CD4-positive, alpha-beta T cell treated with Interleukin-12 subunit alpha and Interleukin-12 subunit beta, for 1 hour (primary cell): ENCODE measurements at places on chromosomes 4 and X.

DNA sequence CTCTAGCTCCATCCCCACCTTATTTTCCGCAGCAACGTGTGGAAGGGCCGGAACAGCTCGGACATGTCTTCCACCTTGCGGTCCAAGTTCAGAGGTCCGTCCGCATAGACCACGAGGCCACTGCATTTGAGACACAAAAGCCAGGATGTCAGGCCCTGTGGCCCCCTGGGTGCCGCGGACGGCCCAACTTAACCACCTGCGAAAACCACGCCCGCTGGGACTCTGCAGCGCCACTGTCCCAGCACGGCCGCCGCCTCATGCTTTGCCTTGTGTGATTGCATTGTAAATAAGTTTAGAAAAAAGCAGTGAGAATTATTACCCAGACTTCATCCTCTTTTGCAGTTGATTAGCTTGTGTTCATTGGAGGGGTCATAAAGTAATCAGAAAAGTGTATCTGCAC is 58.2 kb upstream of the MXD4 start:
- peak; percentile 16 for DNase-seq

GRCh38 chrX:100931925-100932285 is 3.2 kb upstream of the XKRX start:
- DNase-seq = no peak

- no peak for DNase-seq
These were observed 71.7 kb downstream of the CFAP299 start for GRCh38 chr4:80407246-80407645.

- no peak for DNase-seq
These were observed 35.4 kb downstream of the SNX25 start for GRCh38 chr4:185244763-185245162.

DNA sequence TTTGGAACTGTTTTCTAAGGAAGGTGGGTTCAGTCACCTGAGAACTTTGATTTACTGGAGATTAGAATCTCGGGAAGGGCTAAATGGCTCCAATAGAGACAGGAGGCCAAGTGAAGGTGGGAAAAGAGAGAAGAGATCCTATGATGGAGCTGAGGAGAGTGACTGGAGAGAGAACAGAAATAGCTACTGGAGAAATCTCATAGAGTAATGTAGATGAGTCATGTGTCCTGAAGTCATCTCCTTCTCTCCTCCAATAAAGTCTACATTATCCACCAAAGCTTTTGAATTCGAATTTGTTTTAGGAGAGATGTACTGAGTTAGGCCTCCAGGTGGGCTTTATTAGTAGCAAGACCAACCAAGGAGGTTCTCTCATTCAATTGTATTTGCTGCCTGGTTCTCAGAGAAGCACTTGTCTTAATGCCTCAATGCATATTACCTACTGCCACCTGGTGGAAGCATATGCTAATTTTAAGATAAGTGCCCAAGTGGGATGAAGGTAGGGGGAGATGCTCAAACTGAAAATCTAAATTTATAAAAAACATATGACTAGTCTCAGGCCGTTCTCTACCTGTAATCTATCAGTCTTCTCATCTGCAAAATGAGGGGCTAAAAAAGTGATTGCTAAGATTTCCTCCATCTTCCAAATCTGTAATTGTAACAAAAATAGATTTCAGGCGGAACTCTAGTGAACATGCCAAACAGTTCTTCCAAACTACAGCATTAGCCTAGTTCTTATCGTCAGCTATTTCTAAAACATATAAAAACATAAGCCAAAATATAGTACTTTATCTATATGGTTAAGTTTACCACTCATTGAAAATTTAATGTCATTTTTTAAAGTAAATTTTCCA is 24.4 kb downstream of the TXK start:
- peak; percentile 62 for DNase-seq

DNA sequence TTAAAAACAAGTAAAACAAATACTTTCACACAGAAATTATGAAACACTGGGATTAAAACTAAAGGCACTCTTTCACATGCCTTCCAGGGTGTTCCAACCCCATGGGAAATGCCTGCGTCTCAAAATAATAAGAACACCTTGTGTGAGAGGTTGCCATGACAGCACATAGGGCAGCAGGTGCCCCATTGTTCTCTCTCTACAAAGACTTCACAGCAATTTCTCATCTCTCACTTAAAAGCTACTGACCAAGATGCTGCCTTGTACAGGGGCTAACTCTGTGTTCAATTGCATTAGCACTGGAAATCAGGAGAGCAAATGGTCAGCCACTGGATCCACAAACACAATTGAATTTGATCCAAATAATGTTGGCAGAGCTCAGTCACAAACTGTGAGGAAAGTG is 102.5 kb upstream of the GALNTL6 start:
- no peak for DNase-seq

- DNase-seq = no peak
These were observed 86.1 kb downstream of the HNRNPD start for GRCh38 chr4:82287720-82288119.

GRCh38 chrX:37986893-37987292 is 19.5 kb upstream of the SYTL5 start:
- DNase-seq = no peak

DNA sequence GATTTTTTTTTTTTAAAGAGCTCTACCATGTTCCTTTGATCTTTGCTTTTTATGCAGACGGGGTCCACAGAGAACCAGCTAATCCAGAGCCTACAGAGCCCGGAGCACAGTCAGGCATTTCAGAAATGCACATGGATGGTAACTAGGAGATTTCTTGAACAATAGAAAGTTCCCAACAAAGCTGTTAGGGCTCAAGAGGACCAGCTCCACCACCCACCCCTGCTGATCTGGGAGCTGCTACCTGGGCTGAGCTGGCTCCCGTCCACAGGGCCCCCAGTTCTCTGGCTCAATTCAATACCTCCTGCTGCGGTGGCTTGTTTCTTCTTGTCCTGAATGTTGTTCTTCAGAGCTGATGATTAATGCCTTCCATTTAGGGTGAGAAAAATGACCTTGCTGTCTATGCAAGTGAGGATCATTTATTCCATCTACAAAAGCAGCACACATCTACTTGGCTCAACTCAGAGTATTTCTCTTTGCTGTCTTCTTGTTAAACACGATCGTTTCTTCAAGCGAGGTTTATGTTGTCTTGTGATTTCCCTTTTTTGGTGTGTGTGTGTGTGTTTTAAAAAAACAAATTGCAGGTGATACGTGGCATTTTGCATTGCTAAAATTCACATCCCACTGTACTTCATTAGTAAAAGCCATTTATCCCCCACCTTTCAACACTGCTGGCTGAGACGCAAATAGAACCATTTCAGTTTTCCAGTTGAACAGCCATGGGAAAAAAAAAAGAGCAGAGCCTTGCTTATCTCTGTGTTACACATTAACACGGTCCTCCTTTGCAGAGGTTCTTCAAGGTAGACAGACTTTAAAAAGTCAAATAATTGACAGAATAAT is 31.3 kb downstream of the IGFBP7 start:
- DNase-seq = no peak

DNA sequence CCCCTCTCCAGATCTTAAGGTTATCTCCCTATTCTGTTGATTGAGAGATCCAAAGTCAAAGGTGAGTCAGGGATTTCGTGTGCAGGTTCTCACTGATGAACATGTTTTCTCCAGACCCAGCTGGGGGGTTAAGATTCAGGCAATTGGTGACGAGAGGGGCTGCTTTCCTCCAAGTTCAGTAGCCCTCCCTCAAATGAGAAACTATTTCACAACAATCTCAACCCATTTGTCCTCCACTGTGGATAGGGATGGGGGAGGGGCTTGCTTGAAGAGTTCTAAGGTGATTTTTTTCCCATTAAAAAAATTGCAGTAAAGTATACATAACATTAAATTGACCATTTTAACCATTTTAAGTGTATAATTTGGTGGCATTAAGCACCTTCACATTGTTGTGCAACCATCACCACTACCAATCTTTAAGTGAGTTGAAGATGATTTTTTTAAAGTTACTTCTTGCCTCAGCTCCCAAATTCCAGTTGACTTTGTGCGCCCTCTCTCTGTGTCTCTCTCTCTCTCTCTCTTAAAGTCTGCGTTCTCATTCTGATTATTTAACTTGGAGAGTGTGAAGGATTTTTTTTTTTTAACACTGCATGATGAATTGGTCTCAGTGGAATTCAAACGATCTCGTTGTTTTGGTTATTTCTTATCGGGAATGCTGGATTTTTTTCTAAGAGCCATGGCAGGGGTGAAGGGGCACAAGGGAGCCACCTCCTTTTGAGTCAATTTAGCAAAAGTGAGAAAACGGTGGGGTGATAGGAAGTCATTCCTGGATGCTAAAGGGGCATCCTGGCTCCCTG is 175.9 kb downstream of the SHROOM3 start:
- no peak for DNase-seq

GRCh38 chr4:141912831-141913230 is 276.4 kb downstream of the IL15 start:
- no peak for DNase-seq

DNA sequence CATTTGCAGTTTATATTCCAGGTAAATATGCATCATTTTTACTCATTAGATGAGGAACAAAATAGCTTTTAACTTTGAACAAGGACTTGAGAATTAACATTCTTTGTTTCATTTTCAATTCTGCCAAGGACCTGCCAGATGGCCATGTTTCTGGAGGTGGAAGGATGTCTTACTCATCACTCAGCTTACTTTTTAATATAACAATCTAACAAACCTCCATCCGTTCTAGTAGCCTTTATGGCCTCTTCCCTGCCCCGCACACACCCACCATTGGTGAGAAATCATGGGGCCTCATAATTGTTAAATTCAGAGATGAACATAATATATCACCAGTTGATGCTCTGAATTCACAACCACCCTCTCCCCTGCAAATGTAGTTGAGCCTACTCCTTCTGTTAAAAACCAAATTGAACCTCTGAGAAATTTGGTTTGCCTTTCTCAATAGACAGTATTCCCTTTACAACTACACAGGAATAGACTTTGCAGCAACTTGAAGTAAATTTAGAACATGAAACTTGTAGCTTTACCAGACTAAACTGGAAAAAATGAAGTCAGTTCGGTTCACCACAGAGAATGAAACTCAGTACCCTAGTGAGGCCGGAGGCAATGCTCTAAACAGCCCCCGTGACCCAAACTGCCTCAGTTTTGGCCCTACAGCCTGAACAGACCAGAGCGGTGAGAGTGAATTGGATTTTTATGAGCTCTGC is 50.1 kb upstream of the ACSL4 start:
- no peak for DNase-seq

DNA sequence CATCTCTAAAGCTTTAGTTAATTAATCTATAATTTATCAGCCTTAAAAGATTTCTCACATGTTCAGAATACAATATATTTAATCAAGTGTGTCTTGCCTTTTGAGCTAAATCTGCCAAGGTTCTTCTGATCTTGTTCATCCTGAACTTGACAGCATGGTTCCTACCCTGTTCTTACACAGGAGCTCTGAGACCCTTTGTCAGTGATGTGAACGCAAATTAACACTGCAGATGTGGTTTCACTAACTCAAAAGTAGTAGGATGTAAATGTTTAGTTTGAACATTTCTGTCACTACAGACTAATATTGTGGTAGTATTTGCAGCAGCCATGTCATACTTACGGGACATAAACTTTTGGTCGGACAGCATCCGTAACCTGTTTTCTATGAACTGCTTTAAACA is 59.4 kb downstream of the SMARCAD1 start:
- no peak for DNase-seq

DNA sequence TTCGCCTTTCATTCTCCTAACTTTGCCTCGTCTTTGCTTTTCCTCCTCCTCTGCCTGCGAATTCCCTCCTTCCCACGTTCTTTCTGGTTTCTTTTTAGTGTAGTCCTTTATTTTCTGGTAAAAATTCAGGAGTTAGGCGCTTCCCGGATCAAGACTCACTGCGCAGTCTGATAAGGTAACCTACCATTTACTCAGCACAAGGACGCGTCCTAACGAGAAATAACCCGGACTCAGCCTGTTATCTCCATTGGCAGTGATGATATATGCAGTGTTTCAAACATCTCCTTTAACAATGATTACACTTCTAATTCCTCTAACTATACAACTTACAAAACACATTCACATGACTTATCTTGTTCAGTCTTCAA is 357 bp upstream of the ETNPPL start:
- no peak for DNase-seq

DNA sequence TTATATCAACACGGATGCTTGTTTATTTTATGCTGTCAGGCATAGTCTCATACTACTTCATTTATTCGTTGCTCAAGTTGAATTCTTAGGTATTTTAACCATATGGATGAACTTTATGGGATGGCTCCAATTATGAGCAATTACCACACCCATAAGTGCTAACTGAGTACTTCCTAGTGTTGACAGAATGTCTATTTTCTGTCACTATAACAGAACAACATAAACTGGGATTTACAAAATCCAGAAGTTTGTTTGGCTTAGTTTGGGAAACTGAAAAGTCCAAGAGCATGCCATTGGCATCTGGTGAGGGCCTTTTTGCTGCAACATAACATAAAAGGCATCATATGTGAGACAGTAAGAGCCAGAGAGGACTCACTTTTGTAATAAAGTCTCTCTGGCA is 21.0 kb downstream of the SULT1E1 start:
- DNase-seq = no peak

DNA sequence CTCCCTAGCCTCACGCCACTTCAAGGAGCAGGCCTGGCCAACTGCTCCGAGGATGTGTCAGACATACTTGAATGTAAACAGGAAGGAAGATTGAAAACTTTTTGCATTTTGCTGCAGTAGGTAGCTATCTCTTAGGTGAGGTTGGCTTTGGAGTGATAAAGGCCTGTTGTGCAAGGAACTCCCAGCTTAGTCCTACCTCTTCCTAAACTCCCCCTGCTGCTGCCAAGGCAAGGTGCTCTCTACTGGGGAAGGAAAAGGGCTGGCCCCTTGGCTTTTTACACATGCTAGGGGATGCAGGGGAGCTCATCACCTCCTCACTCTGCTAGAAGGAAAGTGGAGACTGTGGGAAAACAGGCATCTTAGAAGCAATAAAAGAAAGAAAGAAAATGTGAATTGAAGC is 10.7 kb upstream of the BRS3 start:
- no peak for DNase-seq

DNA sequence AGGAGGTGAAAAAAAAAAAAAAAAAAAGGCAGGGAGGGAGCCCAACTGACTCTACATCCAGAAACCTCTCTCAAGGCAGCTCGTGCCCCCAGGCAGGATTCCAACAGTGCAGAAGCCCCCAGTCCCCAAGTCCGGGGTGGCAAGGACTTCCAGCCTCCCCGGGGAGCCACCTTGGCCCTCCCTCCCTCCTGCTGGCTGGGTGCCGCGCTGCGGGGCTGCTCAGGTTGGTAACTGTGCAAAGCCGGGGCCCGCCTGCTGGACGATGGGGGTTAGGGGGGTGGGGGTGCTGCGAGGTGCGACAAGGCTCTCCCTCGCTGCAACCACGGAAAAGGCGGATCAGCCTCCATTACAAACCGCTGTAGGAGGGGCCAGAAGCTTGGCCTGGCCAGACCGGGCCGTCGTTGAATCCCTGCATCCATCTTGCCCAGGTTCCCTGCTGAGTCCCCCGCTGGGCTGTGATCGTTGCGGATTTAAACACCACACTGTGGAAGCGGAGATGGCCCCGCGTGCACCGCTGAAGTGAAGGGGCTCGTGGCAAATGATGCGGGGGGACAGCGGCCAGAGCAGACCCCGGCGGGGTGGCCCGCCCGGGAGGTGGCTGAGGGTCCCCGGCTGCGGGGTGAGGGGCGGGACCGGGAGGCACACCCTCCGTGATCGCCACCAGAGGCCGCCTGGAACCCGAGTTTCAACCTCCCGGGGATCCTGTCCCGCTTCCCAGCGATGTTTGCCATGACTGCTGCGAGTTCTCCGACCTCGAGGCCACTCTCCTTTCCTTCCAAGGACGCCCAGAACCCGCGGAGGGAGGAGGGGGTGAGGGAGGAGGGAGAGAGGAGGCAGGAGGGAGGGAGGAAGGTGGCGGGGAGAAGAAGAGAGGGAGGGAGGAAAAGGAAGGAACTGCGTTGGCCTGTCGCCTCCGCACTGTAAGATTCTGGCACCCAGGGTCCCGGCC is 58.0 kb upstream of the DDX3X start:
- DNase-seq = peak; percentile 57

GRCh38 chr4:157984285-157984911 is 188.4 kb downstream of the GASK1B start:
- no peak for DNase-seq
